Brain pericyte (primary cell): ENCODE measurements at places on chromosomes 11 and 22.

DNA sequence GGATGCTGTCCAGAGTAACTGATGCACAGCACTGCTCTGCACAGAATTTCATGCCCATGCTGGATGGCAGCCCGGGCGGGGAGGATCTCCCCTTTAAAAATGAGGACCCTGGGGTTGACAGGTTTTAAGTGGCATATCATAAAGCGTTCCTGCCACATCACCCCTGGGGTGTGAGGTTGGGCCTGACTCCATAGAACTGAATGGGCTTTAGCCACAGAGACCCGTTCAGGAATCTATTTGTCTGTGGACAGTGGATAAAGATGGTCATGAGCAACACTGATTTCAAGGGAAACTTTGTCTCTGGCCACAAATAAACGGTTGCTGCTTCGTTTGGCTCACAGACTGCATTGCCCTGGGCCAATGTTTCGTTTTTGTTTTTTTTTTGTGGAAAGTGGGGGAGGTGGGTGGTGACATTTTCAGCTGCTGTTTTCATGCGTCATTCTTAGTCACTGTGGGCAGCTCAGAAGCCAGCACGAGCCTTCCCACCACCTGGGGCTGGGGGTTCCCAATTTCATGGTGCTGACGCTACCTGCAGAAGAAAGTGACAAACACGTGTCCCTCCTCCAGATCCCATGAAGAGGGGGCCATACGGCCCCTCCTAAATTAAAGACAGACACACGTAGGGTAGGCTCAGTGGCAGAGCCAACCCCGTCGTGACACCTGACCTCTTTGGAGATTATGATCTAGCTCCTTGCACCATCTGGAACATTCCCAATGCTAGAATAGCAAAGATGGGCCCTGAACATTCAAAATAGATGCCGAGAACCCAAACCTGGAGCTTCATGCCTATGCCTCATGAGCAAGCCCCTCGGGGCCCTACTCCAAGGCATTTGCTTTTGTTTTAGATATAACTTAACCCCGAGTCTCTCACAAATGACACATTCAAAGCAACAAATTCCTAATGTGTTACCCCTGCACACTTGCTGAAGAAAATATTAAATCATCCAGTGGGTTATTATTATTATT is 54.8 kb upstream of the PHF21B start:
- DNase-seq = peak; percentile 15

DNA sequence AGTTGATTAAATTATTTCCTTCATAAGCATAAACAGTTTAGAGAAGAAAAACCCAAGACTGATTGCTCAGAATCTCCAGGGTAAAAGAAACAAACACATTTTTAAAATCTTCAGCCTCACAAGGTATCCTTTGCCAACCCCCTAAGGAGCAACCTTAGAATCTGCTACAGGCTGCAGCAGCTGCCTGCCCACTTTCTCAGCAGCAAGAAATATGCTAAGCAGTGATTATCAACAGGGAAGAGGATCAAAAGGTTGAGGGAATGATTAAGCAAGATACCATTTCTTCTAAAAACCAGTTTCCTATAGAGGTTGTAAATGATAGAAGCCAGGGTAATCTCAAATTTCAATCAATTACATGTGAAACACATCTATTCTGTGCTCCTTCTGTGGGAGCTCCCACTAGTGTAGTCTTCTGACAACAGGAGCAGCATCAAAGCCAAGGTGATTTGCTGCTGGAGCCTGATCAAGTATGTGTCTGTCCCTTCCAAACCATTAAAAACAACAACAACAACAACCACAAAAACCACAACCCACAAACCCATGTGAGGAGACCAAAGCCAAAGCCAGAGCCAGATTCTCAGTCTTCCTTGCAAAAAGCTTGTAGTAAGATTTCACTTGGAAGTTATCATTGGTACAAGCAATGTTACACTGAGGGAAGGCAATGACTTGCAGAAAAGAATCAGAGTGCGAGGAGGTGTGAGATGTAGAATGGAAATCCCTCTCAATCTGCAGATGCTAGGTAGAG is 761.2 kb downstream of the DLG2 start:
- DNase-seq = no peak

GRCh38 chr11:59556917-59557348 is 45.6 kb downstream of the OR4D9 start:
- no peak for DNase-seq

- no peak for DNase-seq
Observed at GRCh38 chr11:118012083-118012669, 26.0 kb downstream of the IL10RA start.

GRCh38 chr11:69007975-69008381 is 5.1 kb downstream of the MRGPRF start:
- DNase-seq = no peak

DNA sequence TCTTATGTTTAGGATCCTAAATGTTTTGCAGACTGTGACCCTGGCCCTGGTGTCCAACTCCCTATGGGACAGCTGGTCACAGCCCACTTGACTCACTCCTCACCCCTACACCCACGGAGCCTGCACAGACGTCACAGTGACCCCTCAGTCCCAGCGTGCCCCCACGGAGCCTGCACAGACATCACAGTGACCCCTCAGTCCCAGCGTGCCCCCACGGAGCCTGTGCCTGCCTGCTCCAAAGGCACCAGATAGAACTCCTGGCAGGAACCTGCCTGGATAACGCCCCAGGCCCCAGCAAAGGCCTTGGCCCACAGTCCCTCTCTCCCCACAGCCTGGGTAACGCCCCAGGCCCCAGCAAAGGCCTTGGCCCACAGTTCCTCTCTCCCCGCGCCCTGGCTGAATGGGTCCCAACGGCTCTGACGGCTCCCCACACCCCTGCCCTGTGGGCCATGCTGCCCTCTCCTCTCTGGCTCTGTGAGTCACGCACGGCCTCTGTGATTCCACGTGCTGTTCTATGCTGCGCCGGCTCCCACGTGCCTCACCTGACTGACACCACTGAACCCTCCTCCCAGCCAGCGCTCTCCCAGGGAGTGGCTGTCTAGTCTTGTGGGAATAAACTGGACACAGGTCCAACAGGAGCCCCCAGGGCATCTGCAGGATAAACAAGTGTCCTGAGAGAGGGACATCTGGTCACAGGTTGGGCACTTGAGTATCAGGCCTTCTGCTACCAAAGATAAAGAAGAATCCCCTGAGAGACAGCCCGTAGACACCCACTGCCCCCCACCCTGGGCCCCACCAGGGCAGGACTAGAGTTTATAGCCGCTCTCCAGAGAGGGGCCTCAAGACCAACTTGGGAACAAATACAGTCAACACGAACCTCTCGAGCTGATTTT is 250.3 kb downstream of the BRD1 start:
- DNase-seq = no peak

DNA sequence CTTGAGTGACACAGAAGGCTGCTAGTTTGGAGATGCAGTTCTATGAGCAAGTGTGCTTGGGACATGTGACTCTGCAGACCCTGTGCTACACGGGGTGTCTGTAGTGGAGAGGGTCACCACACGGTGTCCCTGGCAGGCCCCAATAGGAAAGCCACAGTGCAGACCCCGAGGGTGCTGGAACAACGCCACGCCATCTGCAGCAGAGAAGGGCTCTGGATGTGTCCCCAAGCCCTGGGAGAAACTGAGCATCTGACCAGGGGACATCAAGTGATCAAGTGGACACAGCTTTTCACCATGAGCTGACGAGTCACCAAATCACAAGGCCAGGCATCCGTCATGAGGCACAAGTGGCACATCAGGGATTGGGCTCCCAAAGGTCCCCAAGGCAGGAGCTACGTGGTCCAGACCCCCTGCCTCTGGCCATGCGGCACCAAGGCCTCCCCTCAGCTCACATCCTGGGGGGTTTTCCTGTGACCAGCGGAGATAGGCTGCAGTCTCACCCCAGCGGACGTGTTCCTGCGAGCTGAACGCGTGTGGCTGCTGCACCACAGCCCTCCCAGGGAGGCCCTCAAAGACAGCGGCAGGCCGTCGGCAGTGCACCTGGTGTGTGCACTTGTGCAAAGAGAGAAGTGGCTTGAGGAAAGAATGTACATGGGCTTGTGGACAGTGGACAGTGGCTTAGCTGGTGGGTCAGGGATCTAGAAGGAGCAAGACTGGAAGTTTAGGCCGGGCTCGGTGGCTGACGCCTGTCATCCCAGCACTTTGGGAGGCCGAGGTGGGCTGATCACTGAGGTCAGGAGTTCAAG is 96.7 kb downstream of the RPS6KA4 start:
- no peak for DNase-seq

GRCh38 chr11:59174664-59175033 is 2.7 kb downstream of the DTX4 start:
- DNase-seq = no peak

DNA sequence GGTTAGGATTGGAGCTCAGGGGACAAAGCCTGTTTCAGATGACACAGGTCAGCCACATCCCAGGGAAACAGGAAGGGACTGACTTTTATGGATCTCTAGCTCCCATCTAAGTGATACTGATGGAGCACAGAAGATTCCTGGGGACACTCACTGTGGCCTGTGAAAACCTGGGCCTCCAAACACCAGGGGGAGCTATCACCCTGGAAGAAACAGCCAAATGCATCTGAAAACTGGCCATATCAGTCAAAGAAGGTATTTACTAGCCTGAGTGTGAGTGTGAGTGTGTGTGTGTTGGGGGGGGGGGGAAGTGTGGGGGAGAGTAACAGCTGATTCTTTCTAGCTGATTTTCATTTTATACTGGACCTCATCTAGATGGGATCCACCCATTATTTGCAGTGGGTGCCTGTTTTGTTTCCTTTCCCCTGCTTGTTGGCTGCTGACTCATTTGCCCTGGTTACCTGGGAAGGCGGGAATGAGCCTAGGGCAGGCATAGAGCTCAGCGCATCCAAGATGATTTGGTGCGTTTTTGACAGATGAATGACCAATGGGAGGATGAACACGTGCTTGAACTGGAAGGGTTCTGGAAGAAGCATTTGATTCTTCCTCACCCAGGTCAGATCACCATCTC is 284.0 kb downstream of the KIRREL3 start:
- DNase-seq = no peak

GRCh38 chr11:13357232-13357631 is 79.6 kb downstream of the BMAL1 start:
- no peak for DNase-seq

DNA sequence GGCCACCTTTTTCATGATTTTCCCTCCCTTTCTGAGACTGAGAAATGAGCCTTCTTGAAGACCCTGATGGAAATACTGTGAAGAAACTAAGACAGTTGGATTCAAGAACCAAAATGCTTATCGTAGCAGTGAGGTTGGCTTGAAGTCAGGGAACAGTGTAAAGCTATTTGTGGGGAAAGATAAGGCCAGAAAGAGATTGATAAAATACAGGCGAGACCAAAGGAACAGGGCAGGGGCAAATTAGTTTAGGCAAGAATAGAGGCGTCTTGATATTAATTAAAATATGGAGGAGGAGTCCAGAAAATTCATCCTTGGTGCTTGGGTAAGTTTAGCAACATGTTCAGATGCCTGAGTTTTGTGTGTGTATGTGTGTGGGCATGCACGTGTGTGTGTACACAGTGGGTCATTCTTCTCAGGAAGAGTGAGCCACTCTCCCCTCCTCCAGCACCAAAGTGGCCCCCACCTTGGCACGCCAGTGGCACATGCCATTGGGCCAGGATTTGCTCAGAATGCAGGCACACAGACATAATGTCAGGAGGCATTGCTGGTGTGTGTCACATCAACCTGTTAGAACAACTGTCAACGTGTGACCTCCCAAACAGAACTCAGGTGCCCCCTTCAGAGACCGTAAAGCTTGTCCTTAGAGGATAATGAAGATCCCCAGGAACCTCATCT is 3.9 kb upstream of the EHF start:
- no peak for DNase-seq

DNA sequence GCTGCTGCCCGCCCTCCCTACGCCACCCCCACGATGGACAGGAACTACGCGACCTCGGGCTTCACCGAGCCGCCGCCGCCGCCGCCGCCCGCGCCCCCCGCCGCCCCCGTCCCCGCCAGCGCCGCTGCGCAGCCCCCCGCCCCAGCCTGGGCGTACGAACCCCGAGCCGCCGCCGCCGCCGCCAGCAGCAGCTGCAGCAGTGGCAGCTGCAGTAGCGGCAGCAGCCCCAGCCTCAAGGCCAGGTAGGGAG is 407 bp downstream of the QSER1 start:
- no peak for DNase-seq

DNA sequence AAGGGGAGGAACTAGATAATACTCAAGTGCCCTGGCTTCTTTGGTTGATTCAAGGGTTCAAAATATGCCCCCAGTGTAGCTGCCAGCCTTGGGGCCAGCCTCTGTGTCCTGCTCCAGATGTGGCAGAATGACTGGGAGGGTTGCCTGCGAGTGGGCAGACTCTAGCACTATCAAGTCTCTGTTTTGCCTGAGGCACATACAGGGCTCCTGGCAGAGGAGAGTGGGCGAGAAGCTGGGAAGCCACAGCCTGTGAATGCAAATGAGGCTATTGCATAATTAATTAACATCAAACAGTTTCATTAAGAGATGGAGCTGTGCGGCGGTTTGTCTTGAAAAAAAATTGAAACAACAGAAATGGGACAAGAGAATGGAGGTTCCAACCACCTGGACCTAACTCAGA is 50.8 kb downstream of the BUD13 start:
- DNase-seq = no peak

- DNase-seq = no peak
Observed at GRCh38 chr11:114115451-114115928, 56.0 kb downstream of the ZBTB16 start.

GRCh38 chr11:117071344-117071787 is 26.9 kb downstream of the SIK3 start:
- DNase-seq = no peak

GRCh38 chr11:118883368-118884071 is at the start of gene CXCR5:
Gene CXCR5 (plus strand): TSS chr11:118883892. CDS start chr11:118883942, 50 bp downstream.
- DNase-seq = no peak

GRCh38 chr11:27540051-27540450 is 33.5 kb upstream of the LIN7C start:
- no peak for DNase-seq

DNA sequence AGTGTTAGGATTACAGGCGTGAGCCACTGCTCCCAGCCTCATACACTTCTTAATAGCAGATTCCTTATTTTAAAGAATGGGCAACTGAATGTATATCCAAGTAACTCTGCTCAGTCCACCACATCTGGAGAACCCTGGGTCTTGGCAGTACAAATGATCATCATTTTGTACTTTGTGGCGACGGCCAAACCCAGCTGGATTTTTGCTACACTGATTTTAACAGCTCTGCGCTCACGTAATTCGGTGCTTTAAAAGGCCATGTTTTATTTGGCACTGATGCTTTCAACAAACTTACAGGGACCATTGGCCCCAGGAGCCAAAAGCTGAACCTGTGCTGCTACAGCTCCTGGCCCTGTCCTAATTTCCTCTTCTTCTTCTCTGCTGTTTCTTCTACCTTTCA is 60.8 kb upstream of the PDE3B start:
- no peak for DNase-seq
